HTR-8/SVneo (cell line): ENCODE measurements at places on chromosomes 7 and 10.

DNA sequence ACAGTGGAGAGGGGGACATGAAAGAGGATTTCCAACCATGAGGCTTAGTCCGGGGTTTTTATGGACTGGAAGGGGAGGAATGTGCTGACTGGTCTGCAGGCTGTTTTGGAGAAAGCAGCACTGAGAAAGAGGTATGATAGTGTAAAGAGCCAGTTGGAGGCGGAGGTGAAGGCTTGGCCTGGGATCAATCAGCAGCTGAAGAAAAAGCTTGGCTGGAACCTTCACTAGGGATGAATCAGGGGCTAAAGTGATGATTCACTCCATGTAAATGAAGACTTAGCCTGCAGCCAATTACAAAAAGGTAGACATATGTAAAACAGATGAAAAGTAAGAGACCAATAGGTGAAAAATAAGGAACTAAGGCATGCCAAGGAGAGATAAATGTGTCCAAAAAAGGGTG lies 1382.6 kb downstream of the GATA3 start:
- DNase-seq = no peak

DNA sequence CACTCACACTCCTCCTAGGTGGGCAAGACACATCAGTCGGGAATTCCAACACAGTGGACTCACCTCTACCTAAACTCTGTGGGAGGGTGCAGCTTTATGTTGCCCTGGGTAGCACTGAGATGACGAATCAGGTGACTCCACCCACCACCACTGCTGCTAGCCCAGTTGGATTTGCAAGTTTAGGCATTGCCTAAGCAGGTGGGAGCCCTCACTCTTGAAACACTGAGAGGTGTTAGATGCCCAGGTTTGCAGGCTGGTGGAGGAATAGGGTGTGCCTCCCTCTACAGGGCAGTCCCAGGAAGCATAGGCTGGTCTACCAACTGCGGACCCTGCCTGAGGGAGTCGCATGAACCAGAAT lies 708.9 kb downstream of the POM121L12 start:
- no peak for DNase-seq

GRCh38 chr10:102352066-102352715 lies 43.3 kb upstream of the NFKB2 start:
- peak; percentile 72 for DNase-seq

DNA sequence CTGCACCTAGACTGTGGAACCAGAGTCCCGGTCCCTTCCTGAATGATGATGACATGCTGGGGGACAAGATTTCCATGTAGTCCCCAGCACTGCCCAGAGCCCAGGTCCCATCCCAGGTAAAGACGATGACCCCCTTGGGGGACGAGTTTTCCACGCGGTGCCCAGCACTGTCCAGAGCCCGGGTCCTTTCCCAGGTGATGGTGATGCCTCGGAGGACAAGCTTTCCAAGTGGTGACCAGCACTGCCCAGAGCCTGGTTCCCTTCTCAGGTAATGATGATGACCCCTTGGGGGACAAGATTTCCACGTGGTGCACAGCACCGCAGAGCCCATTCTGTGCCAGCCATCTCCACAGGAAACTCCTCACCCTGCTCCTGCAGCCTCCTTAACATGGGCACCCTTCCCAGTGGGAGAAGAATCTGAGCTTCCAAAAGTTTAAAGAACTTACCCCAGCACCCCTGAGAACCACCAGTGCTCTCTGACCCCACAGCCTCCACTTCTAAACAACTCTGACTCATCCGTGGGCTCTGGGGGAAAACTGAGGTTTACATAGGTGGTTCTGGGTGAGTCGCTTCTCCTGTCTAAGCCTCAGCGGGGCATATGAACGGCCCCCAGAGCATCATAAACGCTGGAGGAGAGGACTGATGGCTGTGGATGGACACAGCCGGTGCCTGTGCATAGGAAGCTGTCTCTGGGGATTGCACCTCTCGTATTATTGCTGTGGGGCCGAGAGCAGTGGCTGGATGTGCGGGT lies 233.2 kb downstream of the TCERG1L start:
- DNase-seq = no peak

DNA sequence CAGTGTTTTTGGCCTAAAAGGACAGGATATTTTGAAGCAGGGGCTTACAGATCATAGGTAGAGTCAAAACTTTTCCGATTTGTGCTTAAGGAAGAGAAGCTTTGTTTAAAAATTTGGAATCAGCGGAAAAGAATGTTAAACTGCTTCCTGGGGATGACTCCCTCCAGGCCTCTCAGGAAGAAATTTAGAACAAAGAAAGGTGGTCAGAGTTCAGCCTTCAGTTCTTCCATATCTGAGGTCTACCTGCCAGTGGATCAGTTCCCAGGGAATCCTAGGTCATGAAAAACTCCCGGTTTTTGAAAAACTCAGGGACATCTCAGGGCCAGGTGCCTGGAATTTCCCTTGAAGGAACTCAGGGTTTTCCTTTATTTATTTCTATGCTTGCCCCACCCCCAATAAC lies 100.3 kb downstream of the MCU start:
- DNase-seq = no peak

GRCh38 chr7:79008786-79009185 lies 444.7 kb downstream of the MAGI2 start:
- DNase-seq = no peak

DNA sequence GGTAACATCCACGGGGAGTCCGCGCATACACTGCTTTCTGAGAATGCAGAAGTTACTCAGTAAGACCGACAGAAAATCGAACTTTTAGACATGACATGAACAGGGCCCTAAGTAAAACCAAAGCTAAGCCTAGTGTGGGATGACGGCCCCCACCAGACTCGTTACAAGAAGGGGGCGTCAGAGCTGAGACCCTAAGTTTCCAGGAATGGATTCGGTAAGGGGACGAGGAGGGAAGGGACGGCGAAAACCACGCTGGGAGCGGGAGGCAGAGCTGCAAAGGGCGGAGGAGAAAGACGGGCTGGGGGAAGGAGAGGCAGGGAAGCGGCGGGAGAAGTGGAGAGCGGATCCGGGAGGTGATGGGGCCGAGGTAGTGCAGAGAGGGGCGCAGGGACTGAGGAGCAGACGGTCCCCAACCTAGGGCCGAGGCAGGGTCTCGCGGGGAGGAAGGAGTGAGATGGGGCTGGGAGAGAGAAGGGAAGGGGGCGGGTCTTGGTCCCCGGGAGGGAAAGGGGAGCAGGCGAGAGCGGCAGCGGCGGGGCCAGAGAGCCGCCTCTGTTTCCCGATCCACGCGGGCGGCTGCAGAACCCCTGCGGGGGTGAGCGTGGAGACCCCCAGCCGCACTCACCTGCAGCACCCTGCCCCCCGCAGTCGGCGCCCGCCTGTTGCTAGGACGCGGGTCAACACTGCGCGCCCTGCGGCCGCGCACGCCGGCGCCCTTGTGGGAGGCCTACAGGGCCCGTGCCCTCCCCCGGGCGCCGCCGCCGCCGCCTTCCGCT lies 513 bp downstream of the ODAD2 start:
- DNase-seq = peak; percentile 44

DNA sequence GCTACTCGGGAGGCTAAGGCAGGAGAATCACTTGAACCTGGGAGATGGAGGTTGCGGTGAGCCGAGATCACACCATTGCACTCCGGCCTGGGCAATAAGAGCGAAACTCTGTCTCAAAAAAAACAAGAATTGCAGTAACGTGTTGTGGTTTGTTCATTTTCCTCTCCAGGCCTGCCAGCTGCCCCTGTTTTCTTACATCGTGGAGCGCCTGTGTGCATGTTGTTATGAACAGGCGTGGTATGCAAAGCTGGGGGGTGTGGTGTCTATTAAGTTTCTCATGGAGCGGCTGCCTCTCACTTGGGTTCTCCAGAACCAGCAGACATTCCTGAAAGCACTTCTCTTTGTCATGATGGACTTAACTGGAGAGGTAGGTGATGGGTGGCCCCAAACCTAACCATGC lies 52.1 kb downstream of the TRRAP start:
- DNase-seq = no peak

GRCh38 chr7:158445421-158446175 lies 142.0 kb downstream of the PTPRN2 start:
- no peak for DNase-seq
